ENCODE measurements at places on chromosomes 7 and 10.
A peak's percentile ranks its signal among the peaks of the same experiment; 100 is the strongest.

DNA sequence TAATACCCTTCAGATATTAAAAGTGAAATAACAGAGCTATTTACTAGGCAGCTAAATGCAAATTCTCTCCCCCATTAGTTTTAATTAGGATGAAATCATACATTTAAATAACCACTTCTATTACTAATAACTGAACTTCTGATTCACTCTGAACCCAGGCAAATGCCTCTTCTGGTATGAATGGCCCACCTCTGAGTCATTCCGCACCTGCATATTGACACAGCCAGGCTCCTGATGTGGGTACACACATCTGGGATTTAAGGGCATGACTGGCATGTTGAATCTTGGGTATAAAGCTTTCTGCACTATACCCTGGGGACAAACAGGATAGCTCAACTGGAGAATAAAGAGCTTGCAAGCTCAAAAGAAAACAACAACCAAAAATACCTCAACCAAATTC lies 140.9 kb downstream of the AUTS2 start:
- peak; percentile 14 for DNase-seq

GRCh38 chr7:30934225-30934624 lies 22.6 kb downstream of the AQP1 start:
- DNase-seq, result no peak

- no peak for DNase-seq
These were observed 31.0 kb downstream of the SRRM3 start for GRCh38 chr7:76232698-76233097.

DNA sequence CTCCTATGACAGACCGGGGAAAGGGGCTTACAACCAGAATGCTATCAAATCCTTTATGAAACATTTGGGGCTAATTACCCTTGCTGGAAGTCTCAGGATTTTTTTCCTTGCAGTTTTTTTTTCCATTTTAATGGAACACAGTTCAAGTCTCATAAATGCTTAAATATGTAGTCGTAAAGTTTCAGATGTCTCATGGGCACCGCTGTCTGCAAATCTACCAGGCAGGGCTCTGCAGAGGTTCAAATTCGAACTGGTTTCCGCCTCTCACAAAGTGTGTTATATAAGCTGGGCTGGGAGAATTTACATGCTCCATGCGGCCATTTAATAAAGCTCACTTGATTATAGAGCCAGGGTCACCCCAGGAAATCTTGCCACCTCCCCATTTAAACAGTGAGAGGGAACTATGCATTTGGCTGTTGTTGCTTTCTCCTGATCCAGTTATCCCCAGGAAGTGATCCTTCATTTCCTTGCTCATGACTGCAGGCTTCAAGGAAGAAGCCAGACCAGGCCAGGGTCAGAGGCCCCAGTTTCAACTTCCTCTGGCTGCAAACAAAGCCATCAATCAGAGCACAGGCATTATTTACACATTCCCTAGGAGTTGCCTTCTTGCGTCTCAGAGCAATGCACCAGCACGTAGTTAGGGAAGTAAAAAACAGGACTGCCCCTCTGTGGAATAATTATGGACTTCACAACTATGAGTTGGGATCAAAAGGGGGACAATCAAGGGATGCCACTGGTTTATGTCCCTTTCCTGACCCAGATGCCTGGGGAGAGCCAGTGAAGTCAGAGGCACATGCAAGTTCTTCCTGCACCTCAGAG lies 358.8 kb downstream of the PRPF18 start:
- DNase-seq, result no peak

- no peak for DNase-seq
These were observed 367.7 kb upstream of the HPS1 start for GRCh38 chr10:98814470-98814869.

DNA sequence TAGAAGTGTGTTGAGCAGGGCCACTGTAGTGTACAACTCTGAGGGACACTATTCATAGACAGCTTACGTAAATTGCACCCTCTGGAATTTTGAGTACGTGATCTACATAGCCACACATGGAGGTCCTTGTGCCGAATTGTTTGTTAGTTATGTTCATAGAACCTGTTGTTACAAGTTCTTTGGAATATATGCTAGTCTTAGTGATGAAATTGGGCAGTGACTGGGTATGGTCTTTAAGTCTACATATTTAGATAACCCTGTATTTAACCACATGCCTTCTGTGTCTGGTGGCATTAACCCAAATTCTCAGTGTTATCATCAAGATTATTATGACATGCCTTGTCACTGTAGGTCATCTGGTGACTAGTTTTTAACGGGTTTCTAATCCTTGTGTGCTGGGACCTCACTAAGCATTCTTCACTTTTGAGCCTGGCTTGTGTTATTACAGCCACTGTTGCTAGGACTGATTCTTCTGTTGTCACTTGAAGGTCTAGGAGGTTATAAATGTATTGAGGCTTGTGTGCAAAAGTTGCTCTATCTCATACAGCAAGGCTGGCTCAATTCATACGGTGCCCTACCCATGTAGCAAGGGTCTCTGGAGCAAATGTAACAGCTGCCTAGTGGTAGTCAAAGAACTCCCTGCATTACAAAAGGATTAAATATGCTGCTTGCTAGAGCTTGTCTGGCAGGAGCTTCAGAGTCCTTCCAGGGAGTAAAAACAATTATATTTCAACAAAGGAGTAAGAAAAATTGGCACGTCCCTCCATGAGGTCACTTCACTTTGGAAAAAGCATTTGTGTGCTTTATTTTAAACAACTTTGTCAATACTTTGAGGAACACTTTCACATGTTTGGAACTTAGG lies 65.4 kb downstream of the CDK14 start:
- no peak for DNase-seq

GRCh38 chr7:3415861-3416312 lies 114.8 kb downstream of the SDK1 start:
- no peak for DNase-seq

DNA sequence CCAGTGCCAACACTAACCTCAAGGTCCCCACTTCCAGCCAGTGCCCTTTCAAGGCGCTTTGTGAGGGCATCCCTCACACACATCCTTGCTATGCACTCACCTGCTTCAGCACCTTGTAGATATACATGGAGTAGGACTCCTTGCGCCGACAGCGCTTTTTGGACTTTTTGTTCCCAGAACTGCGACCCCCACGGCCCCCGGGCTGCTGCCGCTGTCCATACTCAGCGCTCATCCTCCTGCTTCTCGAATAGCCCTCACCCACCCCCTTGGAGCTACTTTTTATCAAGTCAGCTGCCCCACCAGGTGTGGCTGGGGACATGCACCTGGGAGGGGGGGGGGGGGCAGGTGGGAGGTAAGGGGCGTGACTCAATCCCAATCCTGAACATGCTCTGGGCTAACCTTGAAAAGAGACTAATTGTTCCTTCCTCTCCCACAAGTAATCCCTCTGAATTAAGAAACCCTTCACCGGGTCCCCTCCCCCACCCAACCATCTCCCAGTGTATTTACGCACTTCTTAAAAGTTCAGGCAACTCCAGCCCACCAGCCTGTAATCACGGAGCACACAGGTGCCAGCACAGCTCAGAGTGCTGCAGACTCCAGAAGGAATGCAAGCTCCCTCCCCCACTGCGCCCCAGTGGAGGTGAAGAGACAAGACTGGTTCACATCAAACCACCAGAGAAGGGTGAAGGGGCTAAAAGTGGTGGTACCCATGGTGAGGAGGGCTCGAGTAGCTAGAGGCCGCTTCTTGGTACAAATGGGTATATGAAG lies at the start of gene H2BK1:
H2BK1 (minus strand) TSS at position 402 of the 768 bp plus-strand sequence; CDS start at position 232, 170 bp downstream.
- DNase-seq, result no peak

GRCh38 chr10:93872375-93873158 lies 21.2 kb upstream of the SLC35G1 start:
- DNase-seq, result no peak

DNA sequence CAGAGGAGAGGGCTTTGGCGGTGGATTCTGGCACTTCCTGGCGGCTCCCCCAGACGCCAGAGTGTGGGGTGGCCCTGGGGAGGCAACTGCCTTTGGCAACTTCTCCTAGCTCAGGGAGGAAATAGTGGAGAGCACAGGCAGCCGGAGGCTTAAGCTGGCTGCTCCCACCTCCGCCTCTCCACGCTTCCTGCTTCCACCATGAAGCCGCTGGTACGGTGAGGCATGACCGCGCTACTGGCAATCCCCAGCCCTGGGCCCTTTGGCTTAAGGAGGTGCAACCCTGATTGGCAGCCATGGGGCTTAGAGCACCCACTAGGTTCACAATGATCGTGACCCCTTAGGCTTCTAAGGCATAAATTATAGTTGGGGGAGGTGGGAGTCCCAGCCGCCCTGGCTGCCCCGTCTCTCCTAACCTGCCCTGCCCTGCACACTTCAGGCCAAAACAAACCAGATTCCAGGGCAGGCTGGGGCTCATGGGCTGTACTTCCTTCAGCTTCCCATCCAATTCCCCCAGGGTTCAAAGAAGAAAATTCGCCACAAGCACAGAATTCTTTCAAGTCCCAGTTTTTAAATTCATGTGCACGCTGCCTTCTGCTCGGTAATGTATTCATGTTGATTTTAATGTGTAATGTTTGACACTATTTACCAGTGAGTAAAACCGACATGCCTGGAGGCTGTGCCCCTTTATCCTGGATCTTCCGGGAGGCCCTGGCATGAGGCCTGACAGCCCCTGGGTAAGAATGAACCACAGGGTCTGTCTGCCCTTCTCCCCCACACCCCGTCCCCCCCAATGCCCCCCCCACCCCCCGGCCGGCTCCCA lies 90.7 kb upstream of the LRRC4 start:
- no peak for DNase-seq

DNA sequence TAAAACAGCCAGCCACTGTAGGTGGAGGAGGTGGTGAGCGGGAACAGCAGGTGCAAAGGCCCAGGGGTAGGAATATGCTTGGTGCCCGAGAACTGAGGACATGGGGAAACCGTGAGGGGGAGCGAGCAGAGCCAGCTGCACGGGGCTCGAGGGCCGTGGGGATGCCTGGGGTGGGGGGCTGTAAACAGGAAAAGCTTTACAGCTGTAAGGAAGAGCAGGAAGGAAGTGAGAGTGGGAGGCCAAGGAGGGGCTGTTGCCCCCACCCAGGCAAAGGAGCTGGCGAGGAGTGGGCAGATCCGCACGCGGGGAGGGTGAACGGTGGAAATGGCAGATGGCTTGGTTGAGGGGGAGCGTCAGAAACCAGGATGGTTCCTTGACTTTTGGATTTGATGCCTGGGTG lies 34.4 kb downstream of the ZMIZ1 start:
- DNase-seq, result no peak

GRCh38 chr7:44294325-44295069 lies 30.9 kb downstream of the CAMK2B start:
- no peak for DNase-seq

DNA sequence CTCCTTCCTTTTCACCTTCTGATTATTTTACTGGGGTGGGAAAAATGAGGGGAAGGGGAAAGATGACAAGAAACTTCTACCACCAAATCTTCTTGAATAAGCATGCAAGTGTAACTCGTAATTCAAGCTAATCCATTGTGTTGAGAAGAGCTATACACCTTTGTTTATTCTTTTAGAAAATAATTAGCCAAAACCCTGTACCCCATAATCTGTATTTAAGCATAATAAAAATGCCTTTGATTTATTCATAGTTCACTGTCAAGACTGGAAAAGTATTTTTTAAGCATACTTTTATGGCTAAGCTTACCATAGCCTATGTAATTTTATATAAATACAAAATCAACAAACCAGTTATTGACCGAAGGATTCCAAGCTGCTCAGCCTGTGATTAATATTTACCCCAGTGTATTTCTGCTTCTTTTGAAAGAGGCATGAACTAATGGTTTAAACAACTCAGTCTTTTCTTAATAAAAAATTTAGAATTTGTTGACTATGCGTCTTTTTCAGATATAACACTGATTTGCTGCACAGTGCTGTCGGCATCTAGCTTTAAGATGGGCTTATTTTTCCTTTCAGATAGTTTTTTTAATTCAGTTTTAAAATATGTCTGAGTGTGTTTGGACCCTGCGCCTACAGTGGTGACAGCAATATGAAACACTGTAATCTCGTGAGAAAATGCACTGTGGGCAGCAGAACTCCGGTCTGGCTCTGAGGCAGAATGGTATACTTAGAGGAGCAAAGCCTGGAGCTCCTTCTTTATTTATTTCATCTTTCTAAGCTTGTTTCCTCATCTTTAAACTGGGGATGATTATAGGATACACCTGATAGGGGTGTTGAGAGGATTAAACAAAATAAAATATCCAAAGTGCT lies 238.8 kb upstream of the LRGUK start:
- no peak for DNase-seq

GRCh38 chr7:138603549-138604318 lies 97.4 kb downstream of the SVOPL start:
- DNase-seq, result no peak

- DNase-seq, result no peak
These were observed 40.5 kb downstream of the LYZL1 start for GRCh38 chr10:29329420-29329819.

GRCh38 chr10:46294641-46295220 lies 7.9 kb downstream of the ANTXRL start:
- DNase-seq, result no peak

DNA sequence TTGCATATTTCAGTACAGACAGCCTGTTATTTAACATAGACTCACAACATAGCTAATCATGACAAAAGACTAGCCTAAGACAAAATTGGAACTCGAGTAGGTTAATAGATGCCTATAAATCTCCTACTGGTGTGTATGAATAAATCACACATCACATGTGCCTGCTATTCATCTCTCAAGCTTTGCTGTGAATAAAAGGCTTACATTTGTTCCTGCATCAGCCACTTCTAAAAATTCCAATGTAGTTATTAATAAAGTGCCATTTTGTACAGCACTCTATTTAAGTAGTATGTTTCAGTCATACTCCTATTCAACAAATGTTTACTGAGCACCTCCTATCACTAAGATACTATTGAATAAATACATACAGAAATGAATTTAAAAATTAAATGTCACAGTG lies 486.3 kb downstream of the NRG3 start:
- no peak for DNase-seq

DNA sequence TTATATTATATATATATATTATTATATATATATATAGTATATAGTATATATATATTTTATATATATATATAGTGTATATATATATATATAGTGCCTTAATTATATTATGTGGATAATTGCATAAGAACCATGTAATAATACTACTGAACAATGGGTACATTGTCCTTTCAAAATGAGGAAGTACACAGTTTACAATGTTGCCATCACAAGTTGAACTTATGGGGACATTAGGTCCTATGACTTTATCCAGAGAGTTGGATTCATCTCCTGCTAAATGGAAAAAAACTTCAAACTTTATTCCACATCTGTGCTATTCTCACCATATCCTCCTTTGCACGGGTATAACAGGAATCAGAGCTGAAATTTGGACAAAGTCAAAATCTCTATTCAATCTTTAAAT lies 105.0 kb upstream of the AGR3 start:
- no peak for DNase-seq
